ENCODE measurements at places on chromosomes 2 and 18.
A peak's percentile ranks its signal among the peaks of the same experiment; 100 is the strongest.

GRCh38 chr2:171882089-171882769 is 11.8 kb downstream of the SLC25A12 start:
- peak; percentile 12 for DNase-seq

DNA sequence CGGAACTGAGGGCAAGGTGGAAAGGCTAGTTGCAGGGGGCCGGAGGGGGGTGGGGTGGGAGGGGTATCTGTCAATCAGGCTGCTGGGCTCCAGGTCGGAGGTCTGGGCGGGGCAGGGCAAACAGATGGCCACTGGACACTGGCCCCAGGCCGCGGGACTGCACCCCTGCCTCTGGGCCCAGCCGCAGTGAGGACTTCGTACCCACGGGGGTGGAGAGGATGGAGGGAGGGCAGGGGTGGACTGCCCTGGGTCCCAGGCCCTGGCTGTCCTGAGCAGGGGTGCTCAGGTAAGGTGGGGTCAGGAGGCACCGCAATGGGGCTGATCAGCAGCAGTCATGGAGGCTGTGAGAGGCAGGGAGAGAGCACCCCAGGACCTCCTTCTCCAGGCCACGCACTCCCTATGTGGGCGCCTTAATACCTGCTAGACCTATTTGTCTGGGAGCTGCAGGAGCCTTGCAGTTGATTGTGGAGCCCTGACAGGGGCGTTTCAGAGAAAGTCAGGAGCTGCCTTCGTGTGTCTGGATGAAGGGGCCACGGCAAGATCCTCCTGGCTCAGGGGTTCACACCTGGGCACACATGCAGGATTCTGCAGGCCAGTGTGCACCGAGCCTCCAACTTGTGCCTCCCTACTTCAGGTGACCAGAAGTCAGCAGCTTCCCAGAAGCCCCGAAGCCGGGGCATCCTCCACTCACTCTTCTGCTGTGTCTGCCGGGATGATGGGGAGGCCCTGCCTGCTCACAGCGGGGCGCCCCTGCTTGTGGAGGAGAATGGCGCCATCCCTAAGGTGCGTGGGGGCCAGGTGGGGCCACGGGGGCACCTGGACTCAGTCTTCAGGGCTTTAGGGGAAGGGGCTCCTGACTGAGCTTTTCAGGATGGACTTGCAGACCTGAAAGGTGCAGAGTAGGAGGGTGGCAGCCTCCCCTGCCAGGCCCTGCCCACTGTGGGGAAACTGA is 1.5 kb downstream of the CTDSP1 start:
- no peak for DNase-seq

DNA sequence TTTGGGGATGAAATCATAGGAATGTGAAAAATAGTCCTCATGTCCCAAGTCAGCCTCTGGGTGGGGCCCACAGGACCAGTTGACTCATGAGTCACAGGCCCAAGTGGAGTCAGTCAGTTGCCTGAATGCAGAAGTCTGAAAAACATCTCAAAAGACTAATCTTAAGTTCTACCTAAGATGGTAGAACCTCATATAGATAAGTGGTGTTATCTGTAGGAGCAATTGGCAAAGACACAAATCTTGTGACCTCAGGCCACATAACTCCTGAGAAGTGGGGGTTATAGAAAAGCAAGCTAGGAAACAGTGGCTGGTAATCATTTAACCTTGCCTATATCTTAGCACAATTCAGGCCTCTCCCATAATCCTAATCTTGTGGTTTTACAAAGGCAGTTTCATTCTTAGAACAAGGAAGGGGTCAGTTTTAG is 257.1 kb upstream of the SPOPL start:
- peak; percentile 38 for DNase-seq

- no peak for DNase-seq
These were observed 285.0 kb upstream of the KCNH7 start for GRCh38 chr2:163123526-163123925.

- DNase-seq = no peak
These were observed 623.1 kb downstream of the TSN start for GRCh38 chr2:122378521-122378920.

- no peak for DNase-seq
These were observed 591.6 kb downstream of the ERBB4 start for GRCh38 chr2:211946960-211947359.

- peak; percentile 1 for DNase-seq
These were observed 33.0 kb upstream of the GATA6 start for GRCh38 chr18:22136395-22136794.

DNA sequence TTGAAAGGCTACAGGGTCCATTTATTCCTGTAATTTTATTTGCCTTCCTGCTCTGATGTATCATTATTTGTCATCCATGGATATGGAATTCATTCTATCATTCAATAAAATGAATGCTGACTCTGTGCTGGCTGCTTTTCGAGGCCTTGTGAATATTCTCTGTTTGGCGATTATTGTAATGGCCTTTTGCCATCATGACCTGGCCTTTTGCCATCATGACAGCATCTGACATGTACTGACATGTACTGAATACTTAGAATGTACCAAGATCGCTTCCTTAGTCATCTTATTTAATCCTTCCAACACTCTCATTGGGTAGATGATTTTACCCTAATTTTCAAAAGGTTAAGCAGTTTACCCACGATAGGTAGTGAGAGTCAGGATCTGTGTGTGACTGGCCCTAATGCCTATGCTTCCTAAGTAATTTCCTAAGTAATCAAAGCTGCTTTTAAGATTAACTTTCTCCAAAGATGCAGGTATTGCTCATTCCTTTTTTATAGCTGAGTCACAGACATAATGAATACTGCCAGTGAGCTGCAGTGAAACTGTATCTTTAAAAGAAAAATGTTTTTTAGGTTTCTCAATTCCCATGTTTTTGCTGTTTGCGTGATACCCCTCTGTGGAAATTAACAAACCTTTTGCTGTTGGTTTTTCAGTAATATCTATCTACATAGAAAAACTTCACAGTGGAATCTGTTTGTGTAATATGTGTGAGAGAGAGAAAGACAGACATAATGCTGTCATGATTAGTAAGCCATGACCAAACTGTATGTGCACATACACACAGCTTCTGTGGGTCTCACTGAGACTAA is 127.8 kb downstream of the CERS6 start:
- DNase-seq = peak; percentile 71

DNA sequence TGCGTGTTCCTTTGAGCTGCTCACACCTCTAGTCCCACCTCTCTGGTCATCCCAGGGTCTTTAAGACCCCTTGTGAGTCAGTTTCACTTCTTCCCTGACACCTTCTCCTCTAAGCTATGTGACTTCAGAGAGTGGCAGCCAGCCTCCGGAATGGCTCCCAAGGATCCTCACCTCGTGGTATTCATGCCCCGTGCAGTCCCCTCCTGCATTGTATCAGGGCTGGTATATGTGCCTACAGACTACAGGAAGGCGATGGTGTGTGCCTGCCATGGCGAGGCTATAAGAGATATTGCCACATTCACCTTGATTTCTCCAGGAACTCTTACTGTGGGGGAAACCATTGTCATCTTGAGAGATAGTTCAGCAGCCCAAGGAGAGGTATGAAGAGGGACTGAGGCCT is 128.0 kb upstream of the SMAD2 start:
- no peak for DNase-seq

DNA sequence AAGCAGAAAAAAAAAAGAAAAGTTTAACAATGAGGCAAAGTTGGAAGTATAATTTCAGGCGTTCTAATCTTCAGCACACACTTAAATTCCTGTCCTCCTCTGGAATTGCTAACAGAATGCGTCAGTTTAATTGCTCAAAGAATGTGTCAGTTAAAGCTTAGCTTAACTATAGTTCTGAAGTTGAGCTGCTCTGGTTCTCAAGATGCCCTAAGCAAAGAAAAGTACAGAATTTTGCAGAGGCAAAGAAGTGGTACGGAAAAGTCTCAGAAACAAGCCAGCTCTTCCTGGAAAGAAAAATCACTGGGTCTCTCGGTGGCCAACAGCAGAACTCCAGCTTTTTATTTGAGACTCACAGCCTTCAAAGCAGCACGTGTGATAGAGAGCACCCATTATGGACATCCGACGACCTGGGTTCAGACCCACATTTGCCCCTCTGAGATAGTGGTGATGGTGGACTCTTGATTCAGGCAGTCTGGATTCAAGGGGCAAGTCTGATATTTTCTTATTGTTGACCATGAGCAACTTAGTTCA is 22.2 kb upstream of the MYO3B start:
- peak; percentile 46 for DNase-seq

- DNase-seq = no peak
These were observed 68.9 kb downstream of the CAPN13 start for GRCh38 chr2:30738141-30738911.

DNA sequence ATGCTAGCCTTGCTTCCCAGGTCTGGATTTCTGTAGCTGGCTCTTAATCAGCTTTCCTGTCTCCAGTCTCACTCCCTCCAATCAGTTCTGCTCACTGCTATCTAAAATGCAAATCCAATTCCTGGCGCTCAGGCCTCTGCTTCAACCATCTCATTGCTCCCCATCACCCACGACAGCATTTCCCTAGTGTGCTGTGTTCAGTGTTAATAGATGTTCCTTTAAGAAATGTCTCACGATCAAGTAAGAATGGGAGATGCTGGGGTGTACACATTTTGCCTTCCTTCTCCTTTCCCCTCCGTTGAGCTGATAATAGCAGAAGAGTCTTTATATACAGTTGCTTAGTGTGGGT is 1.6 kb upstream of the PUM2 start:
- DNase-seq = no peak

DNA sequence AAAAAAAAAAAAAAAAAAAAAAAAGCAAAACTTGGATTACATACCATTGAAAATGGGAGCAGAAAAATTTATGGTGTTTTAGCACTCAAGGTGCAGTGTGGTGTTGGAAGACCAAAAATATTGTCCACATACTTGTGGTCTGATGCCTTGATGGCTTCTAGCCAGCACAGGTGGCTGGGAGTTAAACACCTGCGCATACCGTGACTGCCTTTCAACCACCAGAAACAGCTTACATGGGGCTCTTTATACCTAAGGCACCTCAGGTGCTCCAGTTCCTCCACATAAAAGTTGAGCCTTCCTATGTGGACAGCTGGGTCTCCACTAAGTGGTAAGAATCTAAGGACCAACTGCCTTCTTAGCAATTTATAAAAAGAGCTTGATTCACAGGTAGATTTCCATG is 802.6 kb upstream of the CELF4 start:
- no peak for DNase-seq

DNA sequence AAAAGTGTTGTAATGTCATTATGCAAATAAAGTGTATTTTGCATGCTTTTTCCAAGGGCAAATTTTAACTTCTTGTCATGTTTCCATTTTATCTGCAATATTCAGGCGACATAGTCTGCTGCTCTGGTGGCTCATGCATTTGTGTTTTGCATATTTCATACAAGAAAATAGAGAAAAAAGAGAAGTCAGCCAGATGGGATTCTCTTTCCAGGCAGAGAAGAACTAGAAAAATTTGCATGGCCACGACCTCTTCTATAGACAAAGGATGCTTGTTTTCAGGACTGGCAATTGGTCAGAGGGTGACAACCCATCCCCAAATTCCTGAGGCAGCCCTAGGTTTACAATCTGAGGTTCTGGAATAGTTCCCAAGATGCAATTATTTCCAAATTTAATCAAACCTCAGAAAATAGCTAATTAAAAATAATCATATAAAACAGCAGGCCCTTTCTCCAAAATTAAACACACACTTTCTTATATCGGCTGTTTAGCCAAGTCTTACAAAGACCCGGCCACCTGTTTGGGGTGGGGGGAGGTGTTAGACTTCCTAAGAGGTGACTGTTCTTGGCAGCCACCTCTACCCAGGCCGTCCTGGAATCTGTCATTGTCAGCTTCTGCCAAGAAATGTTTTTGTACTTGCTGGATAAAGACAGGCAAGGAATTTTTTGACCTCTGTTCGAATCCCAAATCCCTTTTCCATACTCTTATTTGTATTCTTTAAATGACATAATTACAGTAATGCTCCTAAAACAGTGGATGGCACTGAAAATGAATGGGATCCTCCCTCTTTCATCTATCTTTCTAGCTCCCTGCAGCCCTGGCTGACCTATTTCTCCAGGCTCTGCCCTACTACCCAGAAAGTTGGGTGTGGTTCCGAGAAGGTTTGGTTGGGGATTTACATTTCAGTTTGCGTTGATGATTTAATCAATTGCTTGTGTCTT is 20.8 kb upstream of the SOS1 start:
- DNase-seq = no peak

- no peak for DNase-seq
These were observed 270.6 kb downstream of the SOCS6 start for GRCh38 chr18:70559446-70559845.

GRCh38 chr2:7899241-7899640 is 782.6 kb upstream of the ID2 start:
- DNase-seq = no peak

DNA sequence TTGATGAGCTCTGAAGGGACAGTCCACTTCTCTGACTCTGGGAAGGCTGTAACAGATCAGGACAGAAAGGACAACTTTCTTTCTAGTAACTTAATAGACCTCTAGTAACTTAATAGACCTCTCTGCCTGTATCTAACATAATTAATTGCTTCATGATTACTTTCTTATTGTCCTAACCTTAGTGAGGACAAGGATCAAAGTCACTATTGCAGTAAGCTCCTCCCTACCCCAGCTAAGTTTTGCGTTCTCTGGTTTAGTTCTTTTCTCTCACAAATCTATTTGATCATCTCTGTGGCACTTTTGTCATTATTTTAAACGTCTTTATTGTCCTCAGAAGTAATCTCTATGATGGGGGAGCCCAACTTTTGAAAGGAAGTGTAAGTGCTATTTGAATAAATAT is 125.5 kb upstream of the UGP2 start:
- no peak for DNase-seq

All from fibroblast of skin of right biceps (primary cell).